Hippocampal formation (tissue), 2 donors: ENCODE measurements at places on chromosomes 7 and 10.

- no peak for DNase-seq
These were observed 131.0 kb downstream of the CXCL12 start for GRCh38 chr10:44253769-44254462.

GRCh38 chr7:151559557-151560183, 40.0 kb upstream of the RHEB start:
- no peak for DNase-seq

DNA sequence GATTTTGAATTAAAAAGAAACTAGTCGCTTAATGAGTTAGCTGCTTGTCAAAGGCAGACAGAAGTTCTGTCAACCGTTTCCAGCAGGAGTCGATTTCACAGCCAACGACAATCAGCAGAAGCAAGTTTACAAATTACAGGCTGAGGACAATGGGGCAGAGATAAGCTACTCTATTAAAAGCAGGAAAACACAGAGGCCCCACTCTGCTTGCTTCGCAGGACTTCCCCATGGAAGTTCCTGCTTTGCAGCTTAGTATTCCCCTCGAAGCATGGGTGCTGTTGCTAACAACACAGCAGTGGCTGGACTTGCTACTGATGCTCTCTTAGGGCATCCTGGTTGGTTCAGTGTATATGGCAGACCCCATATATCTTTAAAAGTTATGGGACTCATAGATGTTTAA, 50.8 kb upstream of the KLF6 start:
- DNase-seq = no peak

- DNase-seq = no peak
These were observed 83.6 kb upstream of the TMEM72 start for GRCh38 chr10:44827431-44828006.

GRCh38 chr10:52951824-52952223, 179.2 kb upstream of the MBL2 start:
- no peak for DNase-seq

- no peak for DNase-seq
These were observed 289.6 kb upstream of the NFE2L3 start for GRCh38 chr7:25862261-25863004.

- no peak for DNase-seq
These were observed 655.1 kb downstream of the INHBA start for GRCh38 chr7:41047789-41048191.

DNA sequence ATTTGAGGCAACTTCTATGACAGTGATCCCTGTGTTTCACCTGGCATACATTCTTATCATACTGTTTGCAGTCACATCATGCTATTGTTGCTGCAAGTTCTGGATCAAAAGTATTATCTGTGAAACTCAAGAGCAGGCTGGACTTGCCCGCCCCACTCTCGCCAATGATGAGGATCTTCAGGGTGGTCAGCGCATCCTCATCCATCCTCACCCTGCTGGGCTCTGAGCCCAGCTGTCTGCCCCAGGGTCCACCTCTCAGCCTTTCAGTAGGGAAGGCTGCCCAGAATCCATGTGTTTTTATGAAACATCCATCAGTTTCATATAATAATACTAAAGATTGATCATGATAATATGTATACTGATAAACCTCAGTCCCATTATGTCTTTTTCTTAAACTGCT, 55.4 kb upstream of the KIF5B start:
- no peak for DNase-seq

DNA sequence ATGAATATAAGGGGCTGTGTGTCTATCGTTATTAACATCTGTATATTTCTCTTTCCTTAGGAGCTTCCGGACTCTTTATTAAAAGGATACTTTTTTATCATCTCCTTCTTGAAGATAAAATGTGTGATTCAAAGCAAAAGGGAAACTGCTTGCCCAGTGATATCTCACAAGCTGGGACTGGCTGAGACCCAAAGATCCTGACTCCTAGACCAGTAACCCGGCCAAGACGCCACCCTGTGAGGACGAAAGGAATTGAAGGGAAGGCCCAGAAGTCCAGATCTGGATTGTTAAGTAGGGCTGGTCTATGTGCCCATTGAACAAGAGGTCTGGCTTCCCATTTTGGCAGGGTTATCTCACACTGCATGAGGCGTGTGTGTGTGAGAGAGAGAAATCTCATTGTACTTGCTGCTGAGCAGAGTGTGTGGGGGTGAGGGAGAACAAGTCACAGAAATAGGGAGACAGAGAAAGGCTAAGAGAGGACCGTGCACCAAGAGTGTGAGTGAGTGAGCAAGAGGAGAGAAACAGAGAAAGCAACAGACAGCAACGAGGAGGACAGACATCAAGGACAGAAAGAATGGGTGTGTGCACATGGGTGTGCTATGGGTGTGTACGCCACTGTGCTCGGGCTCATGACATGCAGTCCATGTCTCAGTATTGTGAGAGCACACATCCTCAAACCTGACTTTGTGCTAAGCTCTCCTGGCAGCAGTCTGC, 75.4 kb downstream of the PLXNA4 start:
- DNase-seq = no peak

DNA sequence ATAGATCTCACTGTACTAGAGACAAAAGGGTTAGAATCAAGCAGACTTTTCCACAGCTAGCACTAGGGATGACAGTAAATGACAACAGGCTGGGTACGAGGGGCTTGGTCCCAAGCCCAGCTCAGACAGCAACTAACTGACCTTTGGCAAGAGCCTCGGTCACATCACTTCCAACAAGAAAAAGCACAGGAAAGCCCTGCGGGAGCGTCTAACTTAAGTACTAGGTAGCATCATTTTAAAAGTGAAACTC, 22.8 kb downstream of the CALML3 start:
- no peak for DNase-seq

GRCh38 chr7:8357536-8357935, 75.9 kb upstream of the NXPH1 start:
- DNase-seq = no peak

DNA sequence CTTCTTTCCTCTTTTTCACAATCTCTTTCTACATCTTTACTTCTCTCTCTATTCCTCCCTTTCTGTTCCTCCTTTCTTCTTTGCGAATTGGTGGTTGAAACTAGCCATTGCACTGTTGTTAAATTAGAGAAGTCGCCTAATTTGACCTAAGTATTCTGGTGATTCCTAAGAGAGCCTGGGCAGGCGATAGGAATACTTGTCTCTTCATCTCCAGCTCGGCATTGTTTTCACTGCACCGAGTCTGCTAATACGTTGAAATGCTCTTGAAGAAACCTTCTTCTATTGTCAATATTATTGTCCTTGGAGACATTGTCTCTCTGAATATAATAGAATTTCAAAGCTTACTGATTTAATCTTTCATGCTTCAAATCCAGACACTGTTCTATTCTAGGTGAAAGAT, 31.7 kb downstream of the KCND2 start:
- DNase-seq = no peak

GRCh38 chr7:54810401-54810800, 51.4 kb upstream of the SEC61G start:
- no peak for DNase-seq

DNA sequence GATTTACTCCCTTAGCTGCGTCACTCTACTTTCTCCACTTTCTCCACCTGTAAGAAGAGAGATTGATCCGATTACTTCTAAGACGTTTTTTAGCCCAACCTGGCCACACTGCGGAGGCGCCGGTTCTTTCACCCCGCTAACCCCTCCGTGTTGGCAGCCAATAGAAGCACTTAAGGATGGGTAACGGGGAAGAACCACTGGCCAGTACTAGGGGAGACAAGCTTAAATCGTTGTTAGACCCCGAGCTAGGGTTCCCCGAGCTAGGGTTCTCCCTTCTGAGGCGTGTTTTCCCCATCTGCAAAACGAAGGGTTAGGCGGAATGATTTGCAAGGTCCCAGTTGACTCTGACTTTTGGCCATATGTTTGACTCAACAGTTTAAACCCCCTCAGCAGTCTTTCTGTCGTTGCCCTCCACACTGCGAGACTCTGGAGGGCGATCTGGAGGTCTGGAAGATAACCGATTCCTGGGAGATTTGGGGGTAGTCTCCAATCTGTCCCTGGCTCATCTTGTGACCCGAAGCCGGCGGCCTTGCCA, 644 bp downstream of the UMAD1 start:
- no peak for DNase-seq
